ENCODE measurements at places on chromosomes 3 and 15. TPM values are rescaled to one million over a fixed set of nuclear protein-coding genes. Genes with fewer than 3 reads are reported as not detected.

The MYO5C gene
- 19.6 TPM for polyA plus RNA-seq

DNA sequence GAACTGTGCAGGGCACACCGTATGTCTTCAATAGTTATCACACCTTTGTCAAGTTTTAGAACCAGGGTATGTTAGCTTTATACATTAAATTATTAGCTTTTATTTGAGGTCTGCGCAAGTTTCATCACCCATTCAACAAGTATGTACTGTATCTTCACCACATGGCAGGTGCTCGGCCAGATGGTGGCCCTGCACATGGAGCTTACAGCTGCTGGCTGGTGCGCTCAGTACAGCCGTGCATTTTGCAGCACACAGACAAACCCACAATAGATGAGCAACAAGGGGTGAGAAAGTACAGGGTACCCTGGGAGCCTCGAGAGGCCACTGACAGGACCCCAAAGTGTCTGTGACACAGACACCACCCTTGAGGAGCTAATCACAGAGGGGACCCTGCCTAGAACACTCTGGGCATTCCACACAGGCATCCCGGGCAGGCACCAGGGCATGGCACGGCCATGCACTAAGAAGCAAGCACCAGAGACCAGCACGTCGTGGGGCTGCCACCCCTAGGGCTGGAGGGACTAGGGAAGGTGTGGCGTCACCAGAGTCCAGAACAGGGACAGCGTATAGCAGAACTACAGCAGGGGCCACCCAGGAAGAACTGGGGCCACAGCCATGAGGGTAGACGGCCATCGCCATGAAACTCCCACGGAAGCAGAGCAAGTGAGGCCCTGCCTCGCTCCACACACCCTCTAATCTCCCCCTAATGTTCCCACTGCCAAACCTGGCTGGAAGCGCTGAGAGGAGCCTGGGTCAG is 27.4 kb downstream of the ZXDC start:
- no peak for DNase-seq

DNA sequence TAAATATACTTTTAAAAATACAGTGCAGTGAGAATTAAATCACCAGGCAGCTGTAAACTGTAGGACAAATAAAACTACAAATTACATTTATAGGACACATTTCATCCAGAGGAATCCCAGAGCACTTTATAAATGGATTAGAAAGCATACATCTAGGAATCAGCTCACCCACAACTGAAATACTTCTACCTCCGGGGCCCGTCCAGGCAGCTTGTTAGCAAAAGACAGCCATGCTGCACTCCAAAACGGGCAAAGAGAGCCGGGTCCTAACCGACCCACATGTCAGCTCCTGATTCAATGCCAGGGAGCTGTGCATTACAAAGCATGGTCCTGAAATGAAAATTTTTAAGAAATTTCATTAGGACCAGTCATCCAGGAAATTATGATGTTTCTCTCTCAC is 234.1 kb downstream of the CBLB start:
- DNase-seq = no peak

DNA sequence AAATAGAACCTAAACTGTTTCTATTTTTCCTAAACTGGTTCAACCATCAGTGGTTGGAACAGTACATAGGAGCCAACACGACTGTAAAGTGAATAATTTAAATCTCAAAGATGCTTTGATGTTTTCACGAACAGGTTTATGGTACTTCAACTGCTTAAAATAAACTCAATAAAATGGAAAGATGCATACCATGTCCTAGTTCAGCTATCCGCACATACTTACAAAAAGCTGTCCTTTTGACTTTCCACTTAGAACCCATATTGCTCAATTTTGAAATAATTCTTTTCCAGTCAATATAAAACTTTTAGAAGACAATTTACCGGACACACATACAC is 902 bp downstream of the CMTM6 start:
- no peak for DNase-seq

- DNase-seq = no peak
Observed at GRCh38 chr3:30035935-30036567, 570.4 kb upstream of the TGFBR2 start.

DNA sequence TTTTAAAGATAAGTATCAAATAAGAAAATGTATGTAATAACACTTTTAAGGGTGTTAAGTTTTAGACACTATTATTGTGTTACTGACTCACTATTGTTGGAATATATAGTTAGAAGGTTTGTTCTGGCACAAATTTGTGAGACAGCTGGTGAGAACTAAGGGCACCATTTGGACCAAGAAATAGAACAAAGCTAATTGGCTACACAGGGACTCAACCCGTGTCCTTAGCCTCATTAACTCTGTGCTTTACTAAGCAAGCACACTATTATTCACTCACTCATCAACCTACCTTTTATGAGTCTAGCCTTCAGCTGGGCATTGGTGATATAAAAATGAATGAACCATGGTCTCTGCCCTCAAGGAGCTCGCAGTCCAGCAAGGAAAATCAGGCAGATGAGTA is 4.1 kb upstream of the UNC13C start:
- no peak for DNase-seq

GRCh38 chr3:166060789-166061479 is 223.7 kb upstream of the BCHE start:
- DNase-seq = no peak

Measured in renal cortex interstitium (tissue), 15 donors.